ENCODE measurements at places on chromosomes 1 and 21.
A peak's percentile ranks its signal among the peaks of the same experiment; 100 is the strongest.

DNA sequence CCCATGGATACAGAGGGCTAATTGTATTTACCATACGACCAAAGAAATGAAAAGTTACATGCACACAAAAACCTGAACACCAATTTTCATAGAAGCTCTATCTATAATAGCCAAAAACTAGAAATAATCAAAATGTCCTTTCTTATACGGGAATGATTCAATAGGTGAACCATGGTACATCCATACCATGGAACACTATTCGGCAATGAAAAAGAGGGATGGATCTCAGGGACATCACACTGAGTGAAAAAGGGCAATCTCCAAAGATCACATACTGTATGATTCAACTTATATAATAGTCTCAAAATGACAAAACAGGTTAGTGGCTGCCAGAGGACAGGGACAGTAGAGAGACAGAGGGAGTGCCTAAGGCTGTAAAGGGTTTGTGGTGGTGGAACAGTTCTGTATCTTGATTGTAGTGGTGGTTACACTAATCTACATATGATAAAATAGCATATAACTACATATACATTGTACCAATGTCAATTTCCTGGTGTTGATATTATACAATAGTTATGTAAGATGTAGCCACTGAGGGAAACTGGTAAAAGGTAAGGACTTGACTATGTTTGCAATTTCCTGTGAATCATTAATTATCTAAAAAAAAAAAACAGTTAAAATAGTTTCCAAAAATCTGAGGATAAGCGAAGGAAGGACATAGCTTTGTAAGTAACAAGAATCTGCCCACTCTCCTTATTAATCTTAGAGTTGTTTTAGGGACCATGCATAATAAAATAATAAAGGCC, 3.7 kb downstream of the RSBN1 start:
- no peak for DNase-seq

- no peak for DNase-seq
Measured at GRCh38 chr1:216448011-216448510, 24.8 kb upstream of the USH2A start.

DNA sequence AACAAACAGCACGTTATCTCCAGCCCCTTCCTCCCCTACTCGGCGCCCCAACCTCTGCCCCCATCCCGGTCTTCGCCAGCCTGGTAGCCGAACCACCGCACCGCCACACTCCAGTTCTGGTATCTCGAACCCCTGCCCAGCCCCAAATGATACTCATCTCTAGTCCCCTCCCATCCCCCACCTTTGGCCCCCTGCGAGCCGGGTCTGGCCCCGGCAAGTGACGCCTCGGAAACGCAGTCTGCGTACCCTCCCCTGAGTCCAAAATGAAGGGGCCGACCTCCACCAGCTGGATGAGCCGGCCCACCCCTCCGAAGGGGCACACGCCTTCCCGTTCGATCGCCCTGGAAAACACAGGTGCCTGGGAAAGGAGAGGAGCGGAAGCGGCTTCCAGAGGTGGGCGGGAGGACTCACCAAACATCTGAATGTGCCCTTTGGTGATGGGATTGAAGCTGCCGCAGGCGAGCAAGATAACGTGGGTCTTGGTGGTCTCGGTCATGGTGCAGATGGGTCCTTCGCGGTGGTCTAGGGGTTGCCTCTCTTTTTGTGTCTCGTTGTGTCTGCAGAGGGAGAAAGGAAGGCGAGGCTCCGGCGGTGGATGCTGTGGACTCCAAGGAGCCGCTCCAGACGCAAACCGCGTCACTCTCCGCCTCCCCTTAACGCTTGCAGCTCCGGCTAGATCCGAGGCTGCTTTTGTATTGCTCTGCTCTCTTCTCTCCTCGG, at the start of gene NMNAT2:
Gene NMNAT2 (minus strand): TSS at position 609 of the 720 bp plus-strand sequence. CDS start 113 bp downstream, at position 496.
- peak; percentile 31 for DNase-seq

DNA sequence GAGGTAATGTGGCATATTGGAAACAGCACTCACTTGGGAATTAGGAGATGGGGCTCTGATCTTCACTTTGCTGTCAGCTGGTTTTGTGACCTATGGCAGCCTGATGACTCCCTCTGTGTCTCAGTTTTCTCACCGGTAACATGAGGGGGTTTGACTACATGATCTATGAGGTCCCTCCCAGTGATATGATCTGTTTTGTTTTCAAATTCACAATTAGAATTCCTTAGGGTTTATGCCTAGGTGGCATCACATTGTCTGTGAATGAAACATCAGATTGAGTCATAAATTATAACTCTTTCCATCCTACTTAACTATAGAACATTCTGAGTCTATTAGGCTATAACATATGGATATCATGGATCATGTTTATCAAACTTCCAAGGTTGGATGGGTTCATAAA, 386.6 kb downstream of the PTBP2 start:
- DNase-seq: no peak

DNA sequence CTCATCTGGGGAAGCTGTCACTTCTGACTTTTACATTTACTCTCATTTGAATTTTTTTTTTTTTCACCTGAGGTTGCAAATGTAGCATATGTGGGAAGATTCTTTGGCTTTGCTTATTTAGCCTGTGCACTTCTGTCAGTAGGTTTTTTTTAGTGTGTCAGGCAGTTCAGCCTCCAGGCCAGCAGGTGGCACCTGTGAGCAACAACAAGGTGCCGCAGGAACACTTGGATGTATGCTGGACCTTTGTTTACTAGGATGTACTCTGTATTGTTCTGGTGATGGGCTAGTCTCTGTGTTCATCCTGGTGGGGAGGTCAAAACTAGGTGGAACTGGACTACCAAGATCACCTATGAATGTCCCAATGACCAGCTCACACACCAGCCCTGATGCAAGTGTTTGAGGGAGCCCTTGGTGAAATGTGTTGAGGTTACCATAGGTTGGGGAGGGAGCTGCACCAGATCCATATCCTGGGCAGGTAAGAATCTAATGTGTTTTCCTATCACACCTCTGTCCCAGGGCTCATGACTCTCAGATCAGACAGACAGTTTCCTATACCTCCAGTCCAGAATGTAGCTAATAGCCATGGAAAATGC, 618.2 kb downstream of the BRINP3 start:
- DNase-seq: no peak
